ENCODE measurements at places on chromosomes 1 and 21.

- no peak for DNase-seq
These were observed 24.4 kb downstream of the EFCAB7 start for GRCh38 chr1:63547621-63548294.

DNA sequence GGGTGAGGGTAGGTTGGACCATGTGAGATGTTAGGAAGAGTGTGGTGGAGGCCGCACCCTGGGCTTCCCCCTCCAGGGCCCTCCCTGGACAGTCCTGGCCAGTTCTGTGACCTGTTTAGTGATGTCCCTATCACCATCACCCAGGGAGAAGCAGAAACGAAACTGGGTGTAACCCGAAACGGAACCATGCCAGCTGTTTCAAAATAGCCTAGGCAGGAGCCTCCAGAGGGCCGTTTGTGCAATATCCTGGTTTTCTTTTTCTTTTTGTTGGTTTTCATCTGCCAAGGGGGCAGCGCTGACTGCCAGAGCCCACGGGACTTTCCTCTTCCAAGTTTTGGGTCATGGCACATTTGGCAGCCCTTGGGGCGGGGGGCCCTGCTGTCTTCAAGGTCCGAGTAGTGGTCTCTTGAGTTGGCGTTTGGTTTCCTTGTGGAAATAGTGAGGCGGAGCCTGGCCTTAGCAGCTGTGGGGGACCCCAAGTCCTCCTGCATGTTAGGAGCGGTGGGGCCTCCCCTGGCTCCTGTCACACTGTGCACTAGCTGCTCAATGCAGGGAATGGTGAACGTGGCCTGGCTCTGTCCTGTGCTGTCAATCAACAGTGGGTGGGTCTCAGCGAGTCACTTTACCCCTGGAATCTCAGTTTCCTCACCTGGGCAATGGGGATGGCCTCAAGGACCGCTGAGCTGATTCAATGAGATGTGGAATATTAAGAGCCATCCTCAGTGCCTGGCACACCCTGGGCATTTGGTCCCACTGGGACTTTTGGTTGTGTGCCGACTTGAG is 90.7 kb downstream of the ARHGEF10L start:
- no peak for DNase-seq

- DNase-seq: no peak
These were observed 406.7 kb downstream of the RPS6KC1 start for GRCh38 chr1:213457733-213458132.

- no peak for DNase-seq
These were observed 47.5 kb downstream of the SYDE2 start for GRCh38 chr1:85153149-85153891.

GRCh38 chr1:215476541-215476940 is 90.6 kb upstream of the KCTD3 start:
- DNase-seq: no peak

DNA sequence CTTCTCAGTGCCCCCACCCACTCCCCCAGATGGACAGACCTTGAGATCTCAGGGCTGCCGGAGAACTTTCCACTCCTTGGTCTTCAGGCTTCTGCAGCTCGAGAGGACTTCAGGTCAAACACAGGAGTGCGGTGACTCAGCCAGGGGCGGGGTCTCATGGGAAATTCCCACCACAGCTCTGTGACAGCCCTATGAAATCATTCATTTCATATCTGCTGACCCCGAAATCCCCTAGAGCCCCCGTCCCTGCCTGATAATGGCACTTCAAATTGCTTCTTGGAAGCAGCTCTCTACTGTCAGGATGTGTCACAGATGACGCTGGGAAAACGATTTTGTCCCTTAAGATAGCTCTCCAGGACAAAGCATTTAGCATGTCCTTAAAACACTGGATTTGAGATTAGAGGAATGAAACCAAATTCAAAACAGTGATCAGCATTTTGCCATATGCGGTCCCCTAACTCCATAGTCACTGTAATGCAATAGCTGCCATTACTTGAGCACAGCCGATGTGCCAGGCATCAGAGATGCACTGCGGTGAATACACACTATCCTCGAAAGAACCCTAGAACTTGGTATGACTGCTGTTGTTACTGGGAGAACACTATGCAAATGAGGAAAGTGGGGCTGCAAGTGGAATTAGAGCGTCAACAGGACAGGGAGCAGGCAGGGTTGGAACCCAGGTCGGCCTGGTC is at the start of gene TNFRSF9:
Gene TNFRSF9 (minus strand): TSS at position 95 of the 692 bp plus-strand sequence. CDS start 845 bp downstream, outside the sequence.
- DNase-seq: no peak

- peak; percentile 26 for DNase-seq
These were observed 337.1 kb upstream of the KAZN start for GRCh38 chr1:14261395-14261794.

DNA sequence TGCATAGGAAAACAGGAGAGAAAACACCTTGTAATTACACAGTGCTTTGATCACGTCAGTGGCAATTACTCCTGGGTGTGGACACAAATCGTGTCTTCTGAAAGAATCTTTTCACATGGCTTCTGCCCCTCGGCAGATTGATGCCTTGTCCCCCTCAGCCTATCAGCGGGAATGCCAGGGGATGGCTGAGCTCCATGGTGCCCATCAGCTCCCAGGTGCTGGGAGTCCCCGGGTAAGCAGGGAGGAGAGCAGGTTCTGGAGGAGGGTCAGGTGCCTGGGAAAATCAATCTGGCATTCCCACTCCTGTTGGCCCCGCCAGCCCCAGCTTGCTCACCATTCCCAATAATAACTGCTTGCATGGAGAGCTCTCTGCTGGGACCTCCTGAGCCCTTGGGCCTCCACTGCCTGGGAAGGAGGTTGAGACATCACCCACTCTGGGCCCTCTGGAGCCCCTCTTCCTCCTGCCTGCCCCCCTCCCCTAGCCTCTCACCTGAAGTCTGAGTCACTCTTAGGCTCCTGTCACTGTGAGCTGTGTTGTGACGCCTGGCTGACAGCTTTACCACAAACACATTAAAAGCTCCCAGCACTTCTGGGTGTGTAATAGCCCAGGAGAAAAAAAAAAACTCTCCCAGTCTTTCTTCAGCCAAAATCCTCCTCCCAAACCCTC is 4.9 kb downstream of the CAMK2N1 start:
- no peak for DNase-seq

DNA sequence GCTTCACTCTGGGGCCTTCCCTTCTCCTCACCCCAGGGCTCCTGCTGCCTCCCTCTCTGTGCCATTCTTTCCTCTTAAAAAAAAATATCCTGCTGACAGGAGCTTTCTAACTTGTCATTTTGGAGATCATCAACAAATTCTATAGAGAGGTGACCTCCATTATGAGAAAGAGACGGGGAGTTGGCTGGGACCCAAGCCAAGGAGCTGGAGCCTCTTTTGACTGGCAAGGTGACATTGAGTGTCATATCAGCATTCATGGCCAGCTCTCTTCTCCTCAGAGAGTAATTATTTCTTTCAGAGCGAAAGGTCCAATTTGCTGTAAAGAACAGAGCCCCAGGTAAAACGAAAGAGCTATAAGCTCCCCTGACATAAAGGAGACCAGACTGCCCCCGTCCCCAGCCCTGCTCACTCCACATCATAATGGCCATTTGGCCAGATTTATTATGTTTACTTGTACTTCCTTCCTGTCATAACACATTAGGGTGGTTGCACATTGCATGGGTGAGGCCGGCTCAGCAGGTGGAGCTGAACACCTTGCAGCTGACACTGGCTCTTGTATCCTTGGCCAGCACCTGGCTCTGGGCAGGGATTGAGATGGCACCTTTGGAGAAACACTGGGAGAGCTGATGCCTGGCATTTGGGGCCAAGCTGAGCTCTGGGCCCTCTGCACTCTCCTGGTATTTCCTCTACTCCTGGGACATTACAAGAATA is 404.0 kb upstream of the VAMP3 start:
- DNase-seq: peak; percentile 91

- DNase-seq: peak; percentile 12
These were observed 16.4 kb downstream of the EPHA8 start for GRCh38 chr1:22579541-22580155.

- no peak for DNase-seq
These were observed 21.2 kb downstream of the SESN2 start for GRCh38 chr1:28280501-28280900.

DNA sequence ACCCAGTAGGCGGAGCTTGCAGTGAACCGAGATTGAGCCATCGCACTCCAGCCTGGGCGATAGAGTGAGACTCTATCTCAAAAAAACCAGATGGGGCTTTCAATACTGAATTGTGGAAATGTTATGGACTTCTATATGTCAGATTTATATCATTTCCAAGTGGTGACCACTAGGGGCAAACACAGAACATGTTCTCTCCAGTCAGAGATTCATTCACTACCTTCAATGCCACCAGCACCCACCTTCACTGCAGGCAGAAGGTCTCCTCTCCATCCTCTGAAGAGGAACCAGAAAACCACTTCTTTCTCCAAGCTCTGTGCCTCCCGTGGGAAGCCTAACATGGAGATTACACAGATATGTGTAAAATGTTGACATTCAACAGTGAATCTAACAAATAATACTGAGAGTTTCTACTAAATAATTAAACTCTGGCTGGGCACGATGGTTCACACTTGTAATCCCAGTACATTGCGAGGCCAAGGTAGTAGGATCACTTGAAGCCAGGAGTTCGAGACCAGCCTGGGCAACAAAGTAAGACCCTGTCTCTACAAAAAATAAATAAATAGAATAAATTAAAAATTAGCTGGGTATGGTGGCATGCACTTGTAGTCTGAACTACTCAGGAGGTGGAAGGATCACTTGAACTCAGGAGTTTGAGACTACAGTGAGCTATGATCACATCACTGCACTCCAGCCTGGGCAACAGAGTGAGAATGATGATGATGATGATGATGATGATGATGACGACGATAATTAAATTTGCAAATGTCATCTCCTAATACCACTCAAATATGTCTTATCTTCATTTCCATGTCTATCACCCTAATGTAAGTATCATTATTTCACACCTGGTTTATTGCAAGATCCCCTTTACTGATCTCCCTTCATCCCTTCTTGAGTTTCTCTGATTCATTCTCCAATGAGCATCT is 151.1 kb downstream of the ZNF281 start:
- DNase-seq: peak; percentile 16

DNA sequence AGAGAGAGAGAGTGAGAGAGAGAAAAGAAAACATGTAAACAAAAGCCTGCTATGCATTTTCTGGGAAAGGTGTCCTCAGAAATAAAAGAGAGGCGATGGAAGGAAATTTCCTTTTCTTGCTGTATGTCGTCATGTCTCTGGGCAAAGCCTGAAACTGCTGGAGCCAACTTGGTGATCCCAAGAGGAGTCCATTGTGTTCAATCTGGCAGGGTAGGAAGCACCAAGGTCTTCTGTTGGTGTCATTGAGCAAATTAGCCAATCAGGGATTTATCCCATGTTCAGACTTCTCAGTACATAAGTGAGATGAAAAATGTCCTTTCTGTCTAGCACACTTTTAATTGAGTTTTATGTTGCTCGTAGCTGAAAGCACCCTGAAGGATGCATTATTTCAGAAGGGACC is 260.0 kb upstream of the KAZN start:
- no peak for DNase-seq

- no peak for DNase-seq
These were observed 163.0 kb downstream of the ADGRL4 start for GRCh38 chr1:78843546-78843945.

GRCh38 chr1:43466403-43466802 is 12.7 kb upstream of the HYI start:
- DNase-seq: no peak

GRCh38 chr1:37255868-37256267 is 218.5 kb upstream of the ZC3H12A start:
- DNase-seq: no peak

GRCh38 chr1:101846820-101847219 is 149.9 kb downstream of the OLFM3 start:
- no peak for DNase-seq

- no peak for DNase-seq
These were observed 640.9 kb upstream of the PLXNA2 start for GRCh38 chr1:208885060-208885459.

- DNase-seq: peak; percentile 73
These were observed at the start of gene FABP3 for GRCh38 chr1:31373056-31373896. Gene FABP3 (minus strand): TSS chr1:31373076. CDS start chr1:31373014, 62 bp downstream.

DNA sequence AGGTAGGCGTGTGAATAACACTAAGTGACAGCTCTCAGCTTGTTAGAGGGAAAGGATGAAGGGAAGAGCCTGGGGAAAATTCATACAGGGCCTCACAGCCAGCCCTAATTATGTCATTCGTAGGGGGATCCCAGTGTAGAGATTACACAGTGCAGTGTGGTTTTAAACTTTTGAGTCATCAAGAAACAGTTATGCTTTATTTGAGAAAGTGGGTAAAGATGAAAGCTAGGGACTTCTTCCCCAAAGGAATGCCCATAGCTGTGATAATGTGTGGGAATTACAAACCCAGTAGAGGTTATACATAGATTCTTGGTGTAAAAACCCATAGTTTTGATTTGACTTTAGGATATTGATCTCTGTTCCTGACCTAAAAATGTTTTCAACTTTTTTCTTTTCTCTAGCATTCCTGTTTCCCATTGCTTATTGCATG is 1.9 kb downstream of the TTF2 start:
- no peak for DNase-seq

- no peak for DNase-seq
These were observed 19.2 kb downstream of the SLC9A1 start for GRCh38 chr1:27135541-27136235.

DNA sequence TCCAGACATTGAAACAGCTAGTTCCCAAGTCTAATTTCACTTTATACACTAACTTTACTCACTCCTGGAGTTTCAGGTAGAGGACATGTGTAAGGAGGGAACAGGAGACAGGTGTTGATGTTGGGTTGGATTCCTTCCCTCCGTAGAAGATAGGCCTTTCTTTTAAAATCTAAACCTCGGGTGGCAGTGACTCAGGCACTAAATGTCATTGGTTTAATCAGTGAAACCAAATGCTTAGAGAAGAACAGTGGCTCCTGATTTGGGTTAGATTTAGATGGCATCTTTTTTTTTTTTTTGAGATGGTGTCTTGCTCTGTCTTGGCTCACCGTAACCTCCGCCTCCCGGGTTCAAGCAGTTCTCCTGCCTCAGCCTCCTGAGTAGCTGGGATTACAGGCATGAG is 7.2 kb downstream of the CAP1 start:
- no peak for DNase-seq

DNA sequence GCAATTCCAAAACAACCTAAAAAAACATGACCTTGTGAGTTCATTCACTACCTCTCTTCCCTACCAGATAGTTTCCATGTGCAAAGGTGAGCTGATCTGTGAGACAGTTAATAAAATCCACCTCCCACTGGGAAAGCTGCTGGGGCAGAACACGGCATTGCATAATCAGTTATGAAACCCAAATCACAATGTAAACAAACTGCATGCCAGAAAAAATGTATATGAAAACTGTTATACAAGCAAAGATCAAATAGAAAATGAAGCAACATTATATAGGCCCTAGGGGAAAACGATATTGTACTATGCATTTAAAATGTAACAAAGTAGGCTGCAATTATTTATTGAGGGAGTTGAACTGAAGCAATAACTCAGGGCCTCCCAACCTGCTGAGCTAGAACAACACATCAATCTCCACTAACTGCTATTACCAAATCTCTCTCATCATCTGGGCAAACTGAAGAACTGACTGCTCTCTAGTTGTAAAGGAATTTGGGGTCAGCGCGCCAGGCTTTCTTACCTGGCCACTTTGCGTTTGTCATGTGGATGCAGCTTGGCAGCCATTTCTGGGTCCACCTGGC is 31.0 kb downstream of the TRIT1 start:
- no peak for DNase-seq

DNA sequence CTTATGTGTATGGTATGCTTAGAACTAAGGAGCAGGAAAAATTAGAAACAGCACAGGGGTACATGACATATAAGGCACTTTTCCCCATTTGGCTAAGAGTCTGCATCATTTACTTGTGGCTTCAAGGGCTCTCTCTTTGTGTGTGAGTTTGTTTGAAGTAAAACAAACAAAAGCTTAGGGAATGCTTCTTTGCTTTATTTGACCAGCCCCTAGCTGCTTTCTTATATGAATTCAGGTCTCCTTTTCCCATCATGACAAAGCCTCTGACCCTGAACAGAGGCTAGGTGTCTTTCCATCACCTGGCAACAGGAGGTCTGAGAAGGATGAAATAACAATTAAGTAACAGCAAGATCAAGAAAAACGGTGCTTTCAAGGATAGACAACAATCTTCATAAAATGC is 643.8 kb upstream of the ADGRL2 start:
- no peak for DNase-seq

Data from NCI-H1092 treated with DMSO at 0.1 percent for 48 hours (cell line).